ENCODE measurements at places on chromosomes 12 and 14. TPM values are rescaled to one million over a fixed set of nuclear protein-coding genes. Genes with fewer than 3 reads are reported as not detected.

- DNase-seq, result no peak
Measured at GRCh38 chr14:102185360-102185759, 45.7 kb downstream of the WDR20 start.

GRCh38 chr12:53852061-53852460 is 86.6 kb upstream of the HOXC13 start:
- DNase-seq, result no peak

GRCh38 chr12:67534681-67535080 is 113.9 kb upstream of the DYRK2 start:
- no peak for DNase-seq

GRCh38 chr12:52147367-52147963 is 44.3 kb downstream of the KRT80 start:
- no peak for DNase-seq

GRCh38 chr14:35993684-35993960 is 167.5 kb downstream of the BRMS1L start:
- DNase-seq, result no peak

Gene KRT77
- total RNA-seq, result not detected

Gene FAM90A1
- total RNA-seq, result under 0.01 TPM

DNA sequence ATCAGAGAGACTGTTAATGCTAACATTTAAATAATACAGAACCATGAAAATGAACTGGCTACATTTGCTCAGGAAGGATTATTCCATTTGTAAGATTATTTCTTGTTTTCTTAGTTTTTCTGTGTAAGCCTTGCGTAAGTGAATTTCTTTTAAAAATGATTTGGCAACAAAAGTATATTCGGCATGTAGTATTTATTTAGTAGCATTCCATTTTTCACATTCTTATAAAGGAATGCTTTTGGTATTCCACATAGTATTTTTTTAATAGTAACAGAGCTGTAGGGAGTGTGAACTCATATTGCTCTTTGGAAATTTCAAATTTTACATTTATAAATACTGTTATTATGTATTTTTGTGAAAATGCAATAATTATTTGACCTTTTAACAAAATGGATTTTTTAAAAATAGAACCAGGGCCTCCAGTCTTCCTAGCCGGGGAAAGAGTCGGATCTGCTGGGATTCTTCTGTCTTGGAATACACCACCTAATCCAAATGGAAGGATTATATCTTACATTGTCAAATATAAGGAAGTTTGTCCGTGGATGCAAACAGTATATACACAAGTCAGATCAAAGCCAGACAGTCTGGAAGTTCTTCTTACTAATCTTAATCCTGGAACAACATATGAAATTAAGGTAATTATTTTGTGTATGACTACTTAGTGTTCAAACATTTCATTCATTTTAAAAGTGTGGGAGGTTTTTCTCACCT is 1.2 kb downstream of the PTPRQ start:
- DNase-seq, result no peak

DNA sequence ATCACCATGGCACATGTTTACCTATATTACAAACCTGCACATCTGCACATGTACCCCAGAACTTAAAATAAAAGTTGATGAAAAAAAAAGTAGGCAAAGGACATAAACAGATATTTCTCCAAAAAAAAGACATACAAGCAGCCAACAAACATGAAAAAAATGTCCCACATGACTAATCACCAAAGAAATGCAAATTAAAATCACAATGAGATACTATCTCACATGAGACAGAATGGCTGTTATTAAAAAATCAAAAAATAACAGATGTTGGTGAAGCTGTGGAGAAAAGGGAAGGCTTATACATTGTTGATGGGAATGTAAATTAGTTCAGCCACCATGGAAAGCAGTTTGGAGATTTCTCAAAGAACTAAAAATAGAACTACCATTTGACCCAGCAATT is 68.0 kb upstream of the FAR2 start:
- DNase-seq, result no peak

- DNase-seq, result no peak
Measured at GRCh38 chr12:1297639-1298175, 296.7 kb downstream of the FBXL14 start.

DNA sequence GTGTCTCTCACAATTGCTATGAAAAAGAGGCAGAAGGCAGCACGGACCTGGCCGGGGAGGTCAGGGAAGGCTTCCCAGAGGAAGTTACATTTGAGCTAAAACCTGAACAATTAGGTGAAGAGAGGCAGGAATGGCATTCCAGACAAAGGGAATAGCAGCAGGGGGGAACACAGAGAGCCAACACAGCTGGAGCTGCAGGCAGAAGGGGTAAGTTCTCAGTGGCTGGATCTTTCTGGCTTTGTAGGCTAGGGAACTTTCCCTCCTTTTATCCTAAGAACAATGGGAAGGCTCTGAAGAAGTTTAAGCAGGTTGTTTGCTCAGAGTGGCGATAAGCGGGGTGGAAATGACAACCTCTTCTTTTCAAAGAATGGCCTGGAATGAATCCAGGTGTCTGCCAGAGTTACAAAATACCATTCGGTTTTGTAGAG is 100.0 kb downstream of the PRIMA1 start:
- no peak for DNase-seq

Gene PSEN1
- total RNA-seq, result 43.6 TPM

DNA sequence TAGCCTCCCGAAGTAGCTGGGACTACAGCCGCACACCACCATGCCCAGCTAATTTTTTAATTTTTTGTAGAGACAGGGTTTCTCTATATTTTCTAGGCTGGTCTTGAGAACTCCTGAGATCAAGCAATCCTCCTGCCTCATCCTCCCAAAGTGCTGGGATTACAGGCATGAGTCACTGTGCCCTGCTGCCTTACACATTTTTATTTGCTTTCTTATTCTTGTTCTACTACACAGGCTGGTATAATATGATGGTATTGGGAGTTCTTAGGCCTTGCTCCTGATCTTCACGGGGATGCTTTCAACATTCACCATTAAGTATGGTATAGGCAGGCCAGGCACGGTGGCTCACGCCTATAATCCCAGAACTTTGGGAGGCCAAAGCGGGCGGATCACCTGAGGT is 21.2 kb downstream of the DGLUCY start:
- no peak for DNase-seq

Gene ANKRD33
- total RNA-seq, result not detected
